ENCODE measurements at places on chromosomes 11 and 22.
A peak's percentile ranks its signal among the peaks of the same experiment; 100 is the strongest.

- DNase-seq = no peak
These were observed at the start of gene SEZ6L for GRCh38 chr22:26169315-26170111. Gene SEZ6L, plus strand, starts transcription at chr22:26169462. Its CDS starts 208 bp downstream, at chr22:26169670.

DNA sequence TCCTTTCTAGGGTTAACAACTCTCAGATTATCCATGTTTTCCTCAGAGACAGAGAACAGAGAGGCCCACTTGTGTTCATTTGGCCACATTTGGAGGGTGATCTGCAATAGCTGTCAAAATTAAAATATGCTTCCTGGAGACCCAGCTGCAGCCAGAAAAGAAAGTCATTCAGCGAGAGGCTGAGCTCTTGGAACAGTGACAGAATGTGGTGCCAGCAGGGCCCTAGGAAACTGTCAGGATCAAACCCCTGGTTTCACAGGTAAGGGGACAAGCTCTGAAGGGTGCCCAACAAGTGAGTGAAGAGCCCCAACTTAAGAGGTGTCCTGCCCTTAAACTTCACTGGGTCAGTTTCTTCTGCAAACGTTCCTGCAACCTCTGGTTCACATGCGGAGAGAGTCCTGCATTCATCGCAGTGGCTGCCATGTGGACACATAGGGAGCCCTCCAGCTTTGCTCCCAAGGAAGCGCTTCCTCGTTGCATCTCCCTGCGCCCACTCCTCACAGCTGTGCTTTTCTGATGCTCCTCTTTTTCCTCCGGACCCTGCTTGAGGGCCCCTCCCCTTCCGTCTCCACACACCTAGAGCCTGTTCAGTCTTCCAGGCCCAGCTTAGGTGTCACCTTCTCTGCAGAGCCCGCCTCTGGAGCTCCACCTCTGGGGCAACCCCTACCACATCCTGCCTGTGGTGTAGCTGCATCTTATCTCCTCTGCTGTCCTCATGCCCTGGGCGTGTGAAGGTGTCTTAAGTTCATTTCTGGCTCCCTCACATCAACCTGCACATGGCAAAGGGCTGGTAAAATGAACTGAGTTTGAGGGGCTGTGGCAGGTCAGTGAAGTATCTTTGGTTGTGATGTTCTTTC, 3.9 kb downstream of the UCP3 start:
- DNase-seq = peak; percentile 92

DNA sequence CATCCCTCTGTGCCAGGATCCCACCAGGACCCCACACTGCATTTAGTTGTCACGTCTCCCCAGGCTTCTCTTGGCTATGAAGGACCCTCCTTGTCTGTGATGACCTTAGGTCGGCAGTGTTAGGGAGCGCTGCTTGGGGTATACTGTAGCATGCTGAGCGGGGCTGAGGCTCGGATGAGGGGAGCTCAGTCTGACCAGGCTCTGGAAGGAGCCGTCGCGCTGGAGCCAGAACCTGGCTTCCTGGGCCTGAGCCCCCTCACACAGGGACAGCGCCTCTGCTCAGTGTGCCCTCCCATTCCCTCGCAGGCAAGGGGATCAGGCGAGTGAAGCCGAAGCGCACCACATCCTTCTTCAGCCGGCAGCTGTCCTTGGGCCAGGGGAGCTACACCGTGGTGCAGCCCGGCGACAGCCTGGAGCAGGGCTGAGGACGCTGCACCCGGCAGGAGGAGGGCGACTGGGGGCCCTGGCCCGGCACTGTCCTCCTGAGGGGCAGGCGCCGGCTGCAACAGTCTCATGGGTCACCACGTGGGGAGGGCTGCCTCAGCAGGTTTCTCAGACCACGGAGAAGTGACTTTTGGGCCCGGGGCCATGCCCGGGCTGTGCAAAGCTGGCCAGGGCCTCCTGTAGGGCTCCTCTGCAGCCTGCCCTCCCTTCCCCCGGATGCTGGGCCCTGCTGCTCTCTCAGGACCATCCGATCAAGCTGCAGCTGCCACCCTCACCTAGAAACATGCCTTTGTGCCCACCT, 11.5 kb upstream of the NEAT1 start:
- DNase-seq = no peak

DNA sequence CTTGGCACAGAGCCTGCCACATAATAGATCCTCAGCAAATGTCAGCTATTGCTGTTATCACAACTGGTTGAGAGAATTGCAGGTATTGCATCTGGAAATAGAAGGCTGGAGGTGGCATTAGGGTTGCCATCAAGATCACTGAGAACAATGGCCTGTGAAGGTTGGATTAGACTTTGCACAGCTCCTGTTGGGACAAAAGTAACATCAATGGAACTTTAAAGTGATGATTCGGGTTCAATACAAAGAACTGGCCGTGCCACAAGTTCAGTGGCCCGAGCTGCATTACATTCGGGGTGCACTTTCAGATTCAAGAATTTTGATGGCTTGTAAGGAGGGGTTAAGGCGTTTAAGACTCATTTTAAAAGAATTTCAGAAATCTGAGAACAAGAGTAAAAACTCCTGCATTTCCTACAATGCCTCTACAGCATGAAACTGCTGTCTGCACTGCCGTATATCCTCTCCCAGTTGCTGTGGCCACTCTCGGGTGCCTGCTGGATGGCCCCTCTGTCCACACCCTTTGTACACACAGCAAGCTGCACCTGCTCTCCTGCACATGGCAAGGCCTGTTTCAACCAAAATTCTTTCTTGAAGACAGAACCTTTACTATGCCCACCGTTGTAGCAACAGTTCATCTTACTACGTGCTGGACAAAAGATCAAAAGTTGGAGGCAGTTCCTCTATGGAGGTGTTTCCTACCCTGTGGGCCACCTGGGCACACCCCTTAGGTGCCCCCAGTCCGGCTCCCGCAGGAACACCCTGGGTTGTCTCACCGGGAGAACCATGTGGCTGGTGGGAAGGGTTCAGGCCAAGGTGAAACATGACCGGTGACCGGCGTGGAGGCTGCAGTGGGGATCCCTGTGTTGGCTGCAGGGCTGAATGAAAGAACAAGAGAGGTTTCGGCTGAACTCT, 17.5 kb upstream of the SHANK2 start:
- DNase-seq = no peak

- DNase-seq = no peak
These were observed 42.7 kb downstream of the PPP6R3 start for GRCh38 chr11:68503251-68503687.

DNA sequence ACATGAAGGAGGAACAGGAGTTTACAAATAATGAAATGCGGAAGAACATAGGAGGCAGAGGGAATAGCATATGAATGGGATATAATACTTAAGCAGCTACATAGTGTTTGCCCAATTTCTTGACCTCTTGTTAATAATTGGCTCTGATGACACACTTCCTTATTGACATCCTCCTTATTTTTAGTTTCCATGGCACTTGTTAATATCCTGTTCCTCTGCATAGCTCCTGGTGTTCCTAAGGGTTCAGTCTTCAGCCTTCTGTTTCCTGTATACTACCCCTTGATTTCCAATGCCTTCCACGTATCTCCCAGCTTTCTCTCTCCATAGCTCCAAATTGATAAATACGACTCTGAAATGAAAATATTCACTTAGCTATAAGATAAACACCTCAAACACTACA, 663.8 kb upstream of the API5 start:
- DNase-seq = no peak

DNA sequence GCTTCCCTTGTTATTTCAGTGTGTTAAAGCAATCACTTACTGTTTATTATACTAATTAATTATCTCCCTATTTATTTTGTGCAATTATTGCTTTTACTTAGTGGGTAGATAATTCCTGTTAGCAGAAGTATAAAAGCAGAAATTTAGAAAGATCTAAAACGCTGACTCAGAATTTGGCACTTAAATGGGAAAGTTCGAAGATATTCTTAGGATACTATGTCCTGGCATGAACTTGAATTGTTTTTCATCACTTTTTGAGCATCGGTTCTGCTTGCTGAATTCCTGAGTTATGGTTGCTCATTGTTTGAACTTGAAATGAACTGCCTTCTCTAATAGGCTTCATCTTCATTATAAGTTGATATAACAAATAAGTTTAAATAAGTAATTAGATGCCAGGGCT, 325.4 kb downstream of the JRKL start:
- DNase-seq = no peak

DNA sequence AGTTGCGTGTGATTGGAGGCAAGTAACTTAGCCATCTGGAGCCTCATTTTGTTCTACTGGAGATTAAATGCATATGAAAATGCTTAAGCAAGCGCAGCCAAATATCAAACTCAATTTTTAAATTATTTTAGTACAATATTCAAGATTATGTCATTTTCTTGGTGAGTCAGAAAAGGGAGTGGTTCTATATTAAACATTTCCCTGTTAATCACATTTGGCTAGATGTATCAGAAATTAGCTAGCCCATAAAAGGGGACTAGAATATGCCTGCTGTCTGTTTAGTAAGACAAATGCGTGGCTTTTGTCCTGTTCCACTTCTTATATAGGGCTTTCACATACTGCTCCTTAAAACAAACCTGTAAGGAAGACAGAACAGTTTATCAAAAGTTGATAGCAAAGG, 35.0 kb upstream of the BMAL1 start:
- DNase-seq = no peak

DNA sequence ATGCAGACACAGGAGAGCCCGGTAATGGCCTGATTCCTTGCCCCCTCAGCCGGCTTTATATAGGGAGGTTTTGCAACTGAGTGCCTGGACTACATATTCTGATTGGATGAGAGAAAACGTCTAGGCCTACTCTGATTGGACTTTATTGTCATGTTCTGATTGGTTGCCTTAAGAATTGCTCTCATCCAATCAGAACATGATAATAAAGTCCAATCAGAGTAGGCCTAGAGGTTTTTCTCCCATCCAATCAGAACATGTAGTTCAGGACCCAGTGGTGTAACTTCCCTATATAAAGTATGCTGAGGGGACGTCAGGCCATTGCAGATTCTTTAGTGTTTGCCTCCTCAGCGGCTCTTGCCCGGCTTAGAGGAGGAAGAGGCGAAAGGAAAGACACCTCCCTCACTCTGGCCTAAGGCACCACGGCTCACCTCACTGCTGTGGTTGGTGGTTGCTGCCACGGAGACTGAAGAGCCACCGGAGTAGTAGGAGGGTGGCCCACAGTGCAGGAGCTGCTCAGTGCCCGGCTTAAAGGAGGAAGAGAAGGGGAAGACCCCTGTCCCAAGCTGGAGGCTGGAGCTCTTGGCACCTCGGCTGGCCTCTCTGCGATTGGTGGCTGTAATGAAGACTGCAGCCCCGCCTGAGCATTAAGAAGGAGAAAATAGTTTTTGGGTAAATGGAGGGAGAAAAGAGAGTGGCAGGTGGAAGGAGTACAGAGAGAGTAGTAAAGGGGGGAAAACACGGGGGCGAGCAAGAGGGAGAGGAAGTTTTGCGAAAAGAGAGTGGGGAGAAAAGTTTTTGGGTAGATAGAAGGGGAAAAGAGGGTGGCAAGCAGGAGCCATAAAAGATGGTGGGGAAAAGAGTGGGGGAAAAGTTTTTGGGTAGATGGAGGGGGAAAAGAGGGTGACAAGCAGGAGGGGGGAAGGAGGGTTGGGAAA, 116.7 kb upstream of the SERPIND1 start:
- DNase-seq = no peak

DNA sequence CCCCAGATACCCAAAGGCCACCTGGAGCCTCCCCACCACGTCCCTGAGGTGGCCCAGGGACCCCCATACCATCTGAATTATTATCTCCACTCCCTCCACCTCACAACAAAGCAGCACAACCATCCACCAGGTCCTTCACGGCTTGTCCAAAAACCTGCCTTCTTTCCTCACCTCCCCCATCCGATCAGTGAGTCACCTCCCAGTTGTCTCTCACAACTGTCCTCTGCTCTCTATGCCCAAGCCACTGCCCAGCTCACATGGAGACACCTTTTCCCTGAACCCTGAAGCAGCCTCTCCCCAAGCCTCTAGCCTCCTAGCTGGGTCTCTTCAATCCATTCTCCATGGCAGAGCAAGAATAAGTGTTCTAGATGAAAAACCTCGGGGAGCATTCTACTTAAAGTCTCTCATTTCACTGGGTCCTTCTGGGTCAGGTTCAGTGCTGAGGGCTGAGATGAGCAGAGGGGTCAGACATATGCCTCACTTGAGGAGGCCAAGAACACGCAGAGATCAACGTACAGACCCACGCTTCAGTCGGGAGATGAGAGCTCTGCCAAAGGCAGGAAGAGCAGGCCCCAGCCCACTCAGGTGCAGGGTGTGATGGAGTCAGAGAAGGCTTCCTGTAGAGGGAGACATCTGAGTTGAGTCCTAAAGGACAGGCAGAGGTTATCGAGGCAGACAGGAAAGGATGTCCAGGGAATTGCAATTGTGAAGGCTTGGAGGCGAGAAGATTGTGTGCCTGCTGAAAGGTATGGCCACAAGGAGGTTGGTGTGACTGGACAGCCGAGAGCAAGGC, 74.7 kb downstream of the PDE2A start:
- no peak for DNase-seq

GRCh38 chr11:115887316-115887715, 383.1 kb upstream of the CADM1 start:
- no peak for DNase-seq

GRCh38 chr11:128653801-128654231, 40.1 kb upstream of the FLI1 start:
- DNase-seq = no peak

- no peak for DNase-seq
These were observed 10.0 kb downstream of the LMO2 start for GRCh38 chr11:33881651-33882503.

- no peak for DNase-seq
These were observed 1.1 kb downstream of the LZTR1 start for GRCh38 chr22:20983081-20983771.

- no peak for DNase-seq
These were observed 105.0 kb downstream of the TSPAN18 start for GRCh38 chr11:44831605-44832394.

GRCh38 chr11:87493516-87493915, 455.8 kb downstream of the TMEM135 start:
- no peak for DNase-seq

DNA sequence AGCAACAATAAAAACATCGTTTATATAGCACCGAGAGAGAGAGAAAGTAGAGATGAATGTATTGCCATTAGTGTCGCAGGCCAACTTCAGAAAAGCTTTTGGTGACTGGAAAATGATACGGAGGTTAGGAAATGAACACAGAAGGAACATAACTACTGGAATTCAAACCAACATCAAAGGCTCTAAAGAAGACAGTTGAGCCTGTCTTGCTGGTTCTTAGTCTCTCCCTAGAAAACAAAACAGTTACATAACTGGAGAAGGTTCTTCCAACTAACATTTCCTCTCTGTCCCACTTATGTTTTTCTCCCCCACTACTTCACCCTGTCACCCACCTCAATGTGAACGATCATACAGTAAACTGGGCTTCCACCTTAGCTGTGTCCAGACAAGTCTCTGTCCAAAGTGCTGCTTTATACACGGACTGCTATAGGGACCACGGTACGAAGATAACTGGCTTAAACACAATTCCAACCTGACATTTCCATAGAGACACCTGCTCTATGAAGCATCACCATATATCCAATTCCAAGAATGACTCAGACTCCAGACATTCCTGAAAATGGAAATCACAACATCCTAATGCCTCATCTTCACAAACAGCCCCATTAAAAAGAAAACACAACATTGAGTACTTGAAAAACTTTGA, 85.2 kb upstream of the ARHGAP32 start:
- no peak for DNase-seq
